Stimulated activated CD8-positive, alpha-beta memory T cell treated with anti-CD3 and anti-CD28 coated beads, Interleukin-15, amount 100 ng/mL, for 4 hours (primary cell): ENCODE measurements at places on chromosomes 7 and 10.

DNA sequence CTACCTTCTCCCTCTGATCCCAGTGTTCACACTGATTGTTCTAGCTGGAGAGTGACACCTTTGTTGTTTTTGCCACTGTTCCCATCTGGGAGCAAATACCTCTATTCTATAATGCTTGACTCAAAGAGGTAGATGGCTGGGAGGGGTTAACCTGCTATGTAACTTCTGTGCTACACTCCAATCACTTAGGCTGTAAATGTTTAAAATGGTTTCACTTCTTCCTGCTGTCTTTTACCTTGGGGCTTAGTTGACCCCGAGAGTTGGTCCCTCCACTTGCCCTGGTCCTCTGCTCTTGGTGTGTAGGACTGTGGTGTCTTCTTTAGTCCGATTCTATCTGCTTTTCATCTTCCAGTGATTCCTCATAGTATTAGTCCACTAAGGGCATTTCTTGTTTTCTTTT is 22.3 kb downstream of the KLHDC10 start:
- DNase-seq: no peak

- no peak for DNase-seq
Observed at GRCh38 chr7:81361769-81362312, 408.0 kb downstream of the HGF start.

DNA sequence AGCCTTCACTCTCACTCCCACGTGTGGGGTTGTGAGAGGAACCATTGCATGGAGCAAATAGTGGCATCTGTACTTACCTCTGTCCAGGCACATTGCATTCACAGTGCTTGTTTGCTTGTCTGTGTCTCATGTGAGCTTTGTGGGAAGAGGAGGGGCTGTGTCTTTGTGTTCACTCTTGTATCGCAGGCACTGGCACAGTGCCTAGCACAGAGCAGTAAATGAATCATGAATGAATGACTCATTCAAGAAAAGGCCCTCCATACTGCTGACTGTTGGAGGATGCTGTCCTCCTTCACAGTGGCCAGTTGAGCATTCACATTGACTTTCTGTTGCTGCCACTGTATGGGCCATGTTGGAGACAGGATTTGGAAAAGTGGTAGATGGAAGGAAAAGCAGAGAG is 125.3 kb downstream of the SORCS3 start:
- DNase-seq: no peak

GRCh38 chr10:9253121-9253520 is 1198.6 kb downstream of the GATA3 start:
- DNase-seq: no peak

DNA sequence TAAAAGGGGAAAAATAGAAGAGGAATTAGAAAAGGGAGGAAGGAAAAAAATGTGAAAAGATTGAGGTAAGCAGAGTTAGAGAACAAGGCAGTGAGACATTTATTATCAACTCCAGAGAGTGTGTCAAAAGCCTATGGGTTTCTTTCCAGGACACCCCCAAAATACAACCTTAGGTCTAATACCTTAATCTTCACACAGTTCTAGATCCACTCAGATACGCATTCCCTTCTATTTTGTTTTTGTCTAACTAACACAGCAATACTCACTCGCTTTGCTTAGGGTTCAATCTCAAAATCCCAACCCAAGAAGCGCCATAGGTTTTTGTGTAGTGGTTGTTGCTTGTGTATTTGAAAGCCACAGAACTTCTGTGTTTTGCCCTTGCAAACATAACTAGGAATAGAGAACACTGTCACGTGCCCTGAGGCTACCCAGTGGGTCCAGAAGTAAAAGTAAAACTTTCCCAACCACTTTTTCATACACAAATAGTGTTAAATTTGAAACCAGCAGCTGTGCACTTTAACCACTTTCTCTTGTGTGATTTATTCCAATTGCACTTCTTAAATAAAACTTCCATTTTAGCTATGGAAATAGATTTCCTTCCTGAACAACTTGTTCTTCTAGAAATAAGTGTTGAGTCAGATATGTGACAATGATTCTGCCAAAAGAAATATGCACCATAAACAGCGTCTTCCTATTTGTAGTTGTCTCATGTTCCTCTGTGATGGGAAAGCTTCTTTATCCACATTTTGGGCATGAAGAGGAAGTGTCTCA is 414.7 kb upstream of the GHITM start:
- DNase-seq: no peak

DNA sequence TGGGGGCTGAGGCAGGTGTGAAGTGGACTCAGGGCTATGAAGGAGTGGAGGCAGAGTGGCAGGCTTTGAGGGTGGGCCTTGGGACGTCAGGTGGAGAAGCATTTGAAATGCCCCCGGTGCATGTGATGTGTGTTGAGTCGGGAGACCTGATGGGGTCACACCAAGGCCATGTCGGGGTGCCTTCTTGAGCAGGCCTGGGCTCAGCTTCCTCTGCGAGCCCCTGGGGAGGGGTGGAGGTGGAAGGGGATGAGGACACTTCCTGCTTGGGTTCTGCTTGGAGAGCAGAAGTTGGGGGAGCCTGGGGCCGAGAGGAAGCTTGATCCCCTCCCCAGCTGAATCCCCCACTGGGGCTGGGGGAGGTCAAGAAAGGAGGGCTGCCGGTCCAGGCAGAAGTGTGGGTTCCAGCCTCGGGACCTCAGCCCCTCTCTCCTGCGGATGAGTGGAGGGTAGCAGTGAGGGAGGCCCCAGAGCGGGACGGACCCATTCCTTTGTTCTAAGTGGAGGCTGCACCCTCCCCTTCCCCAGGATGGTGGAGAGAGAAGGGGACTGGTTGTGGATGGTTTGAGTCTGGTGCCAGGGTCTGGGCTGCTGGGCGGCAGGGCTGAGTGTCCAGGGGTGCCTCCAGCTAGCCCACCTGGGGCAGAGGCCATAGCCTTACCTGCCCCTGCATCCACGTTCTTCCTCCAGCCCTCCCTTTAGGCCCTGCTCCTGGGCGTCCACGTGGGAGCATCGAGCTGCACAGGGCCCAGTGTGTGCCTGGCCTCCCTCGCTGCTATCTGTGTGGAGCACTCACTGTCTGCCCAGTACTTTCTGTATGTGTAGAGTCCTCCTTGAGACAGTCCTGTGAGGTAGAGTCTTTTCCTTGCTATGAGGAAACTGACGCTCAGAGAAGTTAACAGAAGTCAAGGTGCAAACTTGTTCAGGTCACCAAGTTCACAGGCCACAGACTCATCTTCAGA is 36.7 kb downstream of the PRF1 start:
- no peak for DNase-seq

- no peak for DNase-seq
Observed at GRCh38 chr7:30450240-30450982, 28.2 kb downstream of the NOD1 start.

DNA sequence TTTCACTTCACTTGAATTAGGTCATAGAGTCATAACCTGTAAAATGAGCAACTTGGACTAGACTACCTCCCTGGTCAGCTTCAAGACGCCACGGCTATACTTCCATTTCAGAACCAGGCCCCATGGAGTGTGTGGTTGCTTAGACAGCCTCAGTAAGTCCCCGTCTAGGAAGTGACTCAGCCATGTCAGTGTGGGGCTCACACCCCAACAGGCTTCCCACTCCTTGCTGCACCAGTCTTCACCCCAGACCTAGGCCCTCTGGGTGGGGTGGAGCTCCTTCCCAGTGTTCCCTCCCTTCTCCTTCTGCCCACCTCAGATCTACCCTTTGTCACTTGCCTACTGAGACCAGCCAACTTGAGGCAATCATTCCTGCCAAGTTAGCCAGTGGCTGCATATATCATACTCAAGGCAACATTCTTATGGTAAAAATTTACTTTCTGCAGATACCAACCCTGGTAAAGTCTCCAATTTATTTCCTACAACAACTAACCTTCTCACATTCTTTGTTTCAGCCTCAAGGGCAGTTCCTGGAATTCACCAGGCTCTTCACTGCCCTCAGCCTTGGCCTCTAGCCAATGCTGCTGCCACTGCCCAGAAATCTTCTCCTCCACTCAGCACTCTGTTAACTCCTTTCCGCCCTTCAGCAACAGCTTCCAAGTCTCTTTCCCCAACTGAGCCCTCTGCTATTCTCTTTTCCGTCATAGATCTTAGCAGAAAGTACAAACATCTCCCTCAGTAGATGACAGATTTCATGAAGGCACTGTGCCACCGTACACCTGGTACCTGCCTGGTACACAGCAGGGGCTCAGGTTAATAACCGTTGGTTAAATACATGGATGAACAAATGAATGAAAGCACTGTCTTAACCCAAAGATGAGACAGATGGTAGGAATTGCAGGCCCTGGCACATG is 31.3 kb upstream of the ZNRF2 start:
- no peak for DNase-seq

- DNase-seq: no peak
Observed at GRCh38 chr10:132836248-132836831, 50.4 kb upstream of the NKX6-2 start.

GRCh38 chr7:68461430-68461829 is 1136.8 kb upstream of the AUTS2 start:
- no peak for DNase-seq

- no peak for DNase-seq
Observed at GRCh38 chr10:82981137-82981723, 1106.2 kb downstream of the NRG3 start.

DNA sequence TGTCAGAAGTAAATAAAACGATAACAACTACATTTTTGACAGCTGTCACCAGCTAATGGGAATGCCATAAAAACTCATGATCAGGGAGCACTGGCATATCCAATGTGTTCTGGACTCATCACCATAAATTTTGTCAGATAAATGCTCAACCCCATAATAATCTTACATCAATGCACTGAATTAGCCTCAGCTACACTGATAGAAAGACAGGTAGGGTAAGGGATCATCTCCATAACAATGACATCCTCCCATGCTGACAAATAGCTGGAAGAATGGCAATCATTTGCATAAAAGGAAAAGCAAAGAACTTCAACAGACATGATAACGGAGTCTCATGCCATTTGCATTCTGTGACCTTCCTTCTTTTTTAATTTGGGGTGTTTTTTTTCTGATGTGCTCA is 352.8 kb upstream of the PFKP start:
- DNase-seq: no peak

GRCh38 chr10:26890956-26891355 is 30.2 kb upstream of the ABI1 start:
- no peak for DNase-seq

GRCh38 chr7:139867847-139868246 is 38.8 kb downstream of the TBXAS1 start:
- DNase-seq: no peak

DNA sequence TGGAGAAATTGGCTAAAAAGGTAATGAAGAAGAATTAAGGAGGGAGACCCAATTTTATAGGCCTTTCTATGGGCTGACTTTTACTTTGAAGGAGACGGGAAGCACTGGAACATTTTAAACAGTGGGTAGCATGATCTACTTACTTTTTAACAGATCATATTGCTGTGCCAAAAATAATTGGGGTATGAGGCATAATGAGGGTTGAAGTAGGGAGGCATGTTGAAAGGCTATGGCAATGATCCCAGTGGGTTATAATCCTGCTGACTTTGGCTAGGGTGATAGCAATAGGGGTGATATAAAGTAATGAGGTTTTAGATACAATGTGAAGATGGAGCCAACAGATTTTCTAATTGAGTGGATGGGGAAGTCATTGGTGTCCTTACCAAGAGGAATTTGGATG is 73.2 kb downstream of the GPR37 start:
- DNase-seq: no peak

DNA sequence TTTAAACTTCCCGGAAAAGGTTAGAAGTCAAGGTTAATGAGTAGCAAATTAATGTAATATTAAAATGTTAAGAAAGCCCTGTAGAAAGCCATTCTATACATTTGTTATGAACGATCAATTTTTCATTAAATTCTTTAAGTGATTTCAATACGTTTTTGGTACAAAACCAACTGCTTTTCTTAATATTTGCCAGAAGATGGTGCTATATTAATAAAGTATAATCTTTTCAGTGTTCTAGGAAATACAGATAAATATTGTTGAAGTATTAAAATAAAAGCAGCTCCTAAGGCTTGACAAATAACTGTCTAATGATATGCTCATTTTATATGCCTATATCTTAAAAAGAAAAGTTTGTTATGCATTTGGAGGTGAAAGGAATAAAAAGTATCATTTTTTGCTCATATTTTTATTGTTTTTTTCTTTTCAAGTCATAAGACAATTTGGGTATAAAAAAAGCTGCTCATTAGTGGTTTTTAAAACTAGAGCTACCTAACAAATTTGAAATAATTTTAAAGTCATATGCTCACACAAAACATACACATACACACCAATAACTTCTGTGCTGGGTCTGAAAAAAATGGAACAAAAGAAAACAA is 130.3 kb upstream of the POT1 start:
- DNase-seq: no peak

DNA sequence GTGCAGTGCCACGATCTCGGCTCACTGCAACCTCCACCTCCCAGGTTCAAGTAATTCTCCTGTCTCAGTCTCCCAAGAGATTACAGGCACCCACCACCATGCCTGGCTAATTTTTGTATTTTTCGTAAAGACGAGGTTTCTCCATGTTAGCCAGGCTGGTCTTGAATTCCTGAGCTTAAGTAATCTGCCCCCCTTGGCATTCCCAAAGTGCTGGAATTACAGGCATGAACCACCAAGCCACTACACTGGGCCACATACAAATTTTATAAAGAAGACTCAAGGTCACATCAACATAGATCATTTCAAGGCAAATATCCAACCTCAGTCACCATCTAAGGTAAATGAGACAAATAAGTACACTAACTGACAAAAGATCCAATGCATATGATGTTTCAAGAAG is 32.1 kb downstream of the IGF2BP3 start:
- DNase-seq: no peak

- DNase-seq: no peak
Observed at GRCh38 chr10:29841724-29842649, 207.2 kb upstream of the SVIL start.
